ENCODE measurements at places on chromosomes 5 and 9.

GRCh38 chr9:122389799-122390481 is 19.1 kb downstream of the PTGS1 start:
- no peaks in the 10 kb centered on the region for H3K36me3 ChIP-seq
- no peak for DNase-seq
- H3K27me3 ChIP-seq = no peaks in the 10 kb centered on the region

DNA sequence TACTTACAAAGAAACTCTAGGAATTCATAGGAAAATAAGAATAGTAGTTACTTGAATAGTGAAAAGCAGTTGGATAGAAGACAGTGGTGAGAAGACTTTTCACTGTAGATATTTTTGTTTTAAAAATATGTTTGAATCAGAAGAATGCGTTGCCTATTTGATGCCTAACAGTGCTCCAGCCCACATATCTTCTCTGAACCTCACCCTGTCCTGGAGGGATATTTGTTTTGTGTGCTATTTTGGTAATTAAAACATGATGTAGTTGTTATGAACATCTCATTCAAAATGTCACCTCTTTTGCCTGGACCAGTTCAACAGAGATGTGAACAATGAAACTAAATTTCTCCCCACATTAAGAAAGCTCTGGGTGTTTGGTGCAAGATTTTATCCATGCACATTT is 87.6 kb downstream of the CARTPT start:
- H3K27me3 ChIP-seq = no peaks in the 10 kb centered on the region
- no peak overlapping the region for H3K4me3 ChIP-seq
- peaks cover 15% of the 10 kb centered on the region for H3K4me1 ChIP-seq
- H3K36me3 ChIP-seq = no peaks in the 10 kb centered on the region

GRCh38 chr5:80122579-80122978 is 87.4 kb downstream of the THBS4 start:
- no peak for DNase-seq
- H3K27me3 ChIP-seq = no peaks in the 10 kb centered on the region
- H3K4me1 ChIP-seq = no peaks in the 10 kb centered on the region
- no peaks in the 10 kb centered on the region for H3K36me3 ChIP-seq
- no peak overlapping the region for H3K4me3 ChIP-seq

DNA sequence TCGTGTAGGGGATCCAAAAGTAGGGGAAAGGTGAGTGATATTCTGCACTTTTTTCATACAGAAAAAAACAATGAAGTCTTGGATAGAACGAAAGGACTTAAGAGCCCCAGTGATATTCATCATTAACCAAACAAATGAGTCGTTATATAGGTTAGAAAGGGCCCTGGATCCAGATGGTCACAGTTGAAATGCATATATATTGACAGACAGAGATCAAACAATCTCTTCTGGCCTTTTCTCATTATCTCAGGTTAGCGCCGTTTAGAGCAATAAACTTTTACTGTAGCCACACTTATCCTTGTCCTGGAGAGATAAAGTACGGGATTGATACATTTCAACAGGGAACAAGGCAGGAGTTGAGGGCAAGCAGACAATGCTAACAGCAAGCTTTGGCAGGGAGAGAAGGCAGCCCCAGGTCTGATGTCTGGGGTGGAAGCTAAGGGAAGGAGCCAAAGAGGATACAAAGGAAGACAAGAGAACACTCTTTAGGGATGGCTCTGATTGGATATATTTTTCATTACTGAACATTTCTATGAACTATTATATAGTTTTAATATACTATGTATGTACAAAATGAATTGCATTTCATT is 77.0 kb downstream of the LIFR start:
- H3K36me3 ChIP-seq = peaks cover 85% of the 10 kb centered on the region
- no peak overlapping the region for H3K4me3 ChIP-seq
- no peak for DNase-seq
- peaks cover 2% of the 10 kb centered on the region for H3K4me1 ChIP-seq
- no peak overlapping the region for H3K27ac ChIP-seq
- no peaks in the 10 kb centered on the region for H3K27me3 ChIP-seq

GRCh38 chr9:88197016-88197415 is 58.7 kb upstream of the SPATA31C2 start:
- no peaks in the 10 kb centered on the region for H3K36me3 ChIP-seq
- H3K4me1 ChIP-seq = no peaks in the 10 kb centered on the region
- H3K4me3 ChIP-seq = no peak overlapping the region
- DNase-seq = no peak

- no peaks in the 10 kb centered on the region for H3K27me3 ChIP-seq
- no peak overlapping the region for H3K27ac ChIP-seq
- H3K4me3 ChIP-seq = no peak overlapping the region
- peaks cover 28% of the 10 kb centered on the region for H3K36me3 ChIP-seq
- H3K4me1 ChIP-seq = peaks cover 5% of the 10 kb centered on the region
- no peak for DNase-seq
These were observed 57.3 kb downstream of the PHF2 start for GRCh38 chr9:93633492-93634221.

DNA sequence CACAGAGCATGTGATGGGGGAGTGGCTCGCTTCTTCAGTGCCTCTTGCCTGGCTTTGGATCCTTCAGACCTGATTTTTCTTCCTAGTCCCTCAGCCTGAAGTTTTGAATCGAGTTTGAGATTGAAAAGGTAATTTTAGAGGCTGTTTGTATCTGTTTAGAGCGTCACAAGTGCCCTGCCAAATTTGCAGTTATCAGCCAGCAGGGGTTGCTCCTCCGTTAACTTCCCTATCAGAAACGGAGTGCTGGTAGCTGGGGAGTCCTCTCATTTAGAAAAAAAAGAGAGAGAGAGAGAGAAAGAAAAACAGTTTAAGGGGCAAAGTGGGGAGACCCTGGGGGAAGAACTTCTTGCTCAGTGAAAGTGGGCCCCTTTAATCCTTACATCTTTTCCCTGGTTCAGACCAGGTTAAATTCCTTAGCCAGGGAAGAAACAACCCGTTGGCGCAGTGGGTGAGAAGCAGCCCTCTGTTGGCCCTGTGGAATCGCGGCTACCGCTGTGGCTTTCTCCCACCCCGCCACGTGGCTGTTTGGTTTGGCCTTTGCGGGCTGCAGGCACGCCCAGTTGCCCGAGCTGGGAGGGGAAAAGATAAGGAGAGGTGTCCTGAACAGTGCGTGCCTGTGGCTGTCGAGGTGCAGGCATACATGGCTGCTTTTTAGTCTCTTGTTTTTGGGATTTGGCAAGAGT is 576.7 kb upstream of the ACO1 start:
- no peak overlapping the region for H3K4me3 ChIP-seq
- no peaks in the 10 kb centered on the region for H3K36me3 ChIP-seq
- no peak overlapping the region for H3K27ac ChIP-seq
- H3K27me3 ChIP-seq = no peaks in the 10 kb centered on the region
- no peak for DNase-seq
- no peaks in the 10 kb centered on the region for H3K4me1 ChIP-seq

DNA sequence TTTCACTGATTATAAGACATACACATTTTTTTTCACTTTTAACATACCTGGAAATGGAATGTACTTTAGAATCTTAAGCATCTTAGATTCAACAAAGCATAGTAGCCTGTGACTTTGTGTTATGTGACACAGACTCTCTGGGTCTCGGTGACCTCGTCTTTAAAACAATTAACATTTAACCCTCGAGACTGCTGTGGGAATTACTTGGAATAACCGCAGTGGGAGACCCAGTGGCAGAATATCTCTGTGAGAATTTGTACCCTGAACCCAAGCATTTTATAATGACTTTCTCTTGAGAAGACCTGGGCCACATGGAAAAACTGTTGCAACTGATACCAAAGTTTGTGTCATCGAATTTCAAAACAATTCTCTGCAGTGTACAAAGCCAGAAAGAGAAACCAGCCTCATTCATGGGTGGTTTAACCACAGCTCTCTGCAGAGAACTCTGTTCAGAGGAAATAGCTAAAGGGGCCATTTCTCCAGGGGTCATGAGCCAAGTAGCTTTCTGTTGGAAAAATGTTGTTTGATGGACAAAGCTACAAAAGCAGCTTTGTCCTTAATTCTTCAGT is 10.0 kb upstream of the RETREG1 start:
- DNase-seq = no peak
- H3K4me3 ChIP-seq = no peak overlapping the region
- H3K27ac ChIP-seq = no peak overlapping the region
- no peaks in the 10 kb centered on the region for H3K36me3 ChIP-seq
- H3K27me3 ChIP-seq = peaks cover 15% of the 10 kb centered on the region

Data from neuronal stem cell (in vitro differentiated cells).